Activated CD4-positive, alpha-beta T cell treated with anti-CD3 and anti-CD28 coated beads for 24 hours (primary cell): ENCODE measurements at places on chromosomes 7 and 10.
A peak's percentile ranks its signal among the peaks of the same experiment; 100 is the strongest.

- DNase-seq: peak; percentile 52
Measured at GRCh38 chr10:22630234-22631174, 83.9 kb downstream of the PIP4K2A start.

DNA sequence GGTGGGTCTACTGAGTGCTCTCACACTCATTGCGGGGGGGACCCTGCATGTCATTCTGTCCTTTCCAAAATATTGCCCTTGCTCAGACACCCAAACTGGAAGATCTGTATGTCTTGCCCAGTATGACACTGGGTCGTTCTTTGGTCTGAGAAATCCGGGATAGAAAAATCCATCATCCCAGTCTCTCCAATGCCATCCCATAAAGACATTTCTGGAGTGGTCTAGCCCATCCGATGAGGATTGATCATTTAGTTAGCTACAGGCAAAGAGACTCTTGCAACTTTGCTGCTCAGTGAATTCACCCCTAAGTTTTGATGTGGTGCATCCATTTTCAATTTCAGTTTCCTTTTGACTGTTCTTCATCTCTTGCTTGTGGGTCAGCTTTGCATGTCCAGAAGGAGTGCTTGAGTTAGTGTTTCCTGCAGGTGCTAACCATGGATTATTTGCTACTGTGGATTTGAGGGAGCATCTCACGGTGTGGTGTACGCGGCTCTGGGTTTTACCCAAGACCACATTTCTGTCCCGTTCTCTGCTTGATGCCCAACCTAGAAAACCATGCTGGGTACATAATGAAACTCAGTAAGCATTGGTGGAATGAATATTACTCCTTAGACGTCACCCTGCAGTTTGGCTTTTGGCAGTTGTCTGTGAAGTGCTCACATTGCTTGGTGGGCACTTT is 247.0 kb upstream of the MKI67 start:
- DNase-seq: no peak

DNA sequence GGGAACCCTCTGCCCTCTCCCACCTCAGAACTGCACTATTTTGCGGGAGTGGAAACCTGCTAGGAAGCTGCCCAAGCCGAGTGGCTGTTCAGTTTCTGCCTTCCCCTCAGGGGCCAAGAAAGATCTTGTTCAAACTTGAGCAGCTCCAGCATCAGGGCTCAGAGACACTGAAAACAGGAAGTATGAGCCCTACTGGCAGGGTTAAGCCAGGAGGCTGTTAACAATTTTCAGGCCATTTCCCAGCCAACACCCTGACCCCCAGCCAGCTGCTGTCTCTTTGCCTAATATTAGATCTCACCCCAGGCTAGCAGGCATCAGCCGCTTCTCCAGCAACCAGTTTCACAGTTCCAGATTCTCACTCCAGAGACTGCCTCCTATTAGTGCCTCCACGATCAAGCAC is 9.2 kb downstream of the PLAU start:
- no peak for DNase-seq

DNA sequence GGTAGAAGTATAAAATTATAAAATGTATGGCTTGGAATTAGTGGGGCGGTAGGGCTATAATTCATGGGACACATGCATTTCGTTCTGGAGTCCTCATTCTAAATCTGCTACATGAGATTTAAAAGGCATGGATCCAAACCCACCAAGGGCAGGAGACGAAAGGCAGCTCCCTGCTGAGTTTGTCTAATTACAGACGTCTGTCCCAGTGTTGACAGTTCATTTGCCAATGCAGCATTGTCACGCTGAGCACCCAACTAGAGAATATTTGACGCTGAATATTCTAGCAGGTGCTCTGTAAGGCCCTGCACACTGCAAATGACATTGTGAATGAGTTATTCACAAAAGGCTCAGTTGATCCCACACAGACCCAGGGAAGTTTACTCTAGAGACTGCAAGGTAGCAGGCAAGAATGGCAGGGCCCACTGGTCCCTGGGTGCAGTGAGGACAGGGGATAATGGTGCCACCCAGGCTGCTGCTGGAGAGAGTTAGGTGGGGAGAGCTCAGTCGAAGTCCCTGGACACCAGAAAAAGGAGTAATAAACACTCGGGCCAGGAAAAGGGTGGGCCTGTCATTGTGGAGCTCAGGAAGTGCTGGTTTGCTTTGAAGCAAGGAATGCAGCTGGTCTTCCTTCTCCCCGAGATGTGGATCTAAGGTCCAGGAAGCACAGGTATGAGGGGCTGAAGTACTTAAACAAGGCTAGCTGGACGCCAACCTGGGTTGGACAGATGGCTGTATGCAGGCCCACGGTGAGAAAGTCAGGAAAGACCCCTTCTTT is 75.0 kb upstream of the JCAD start:
- DNase-seq: no peak

DNA sequence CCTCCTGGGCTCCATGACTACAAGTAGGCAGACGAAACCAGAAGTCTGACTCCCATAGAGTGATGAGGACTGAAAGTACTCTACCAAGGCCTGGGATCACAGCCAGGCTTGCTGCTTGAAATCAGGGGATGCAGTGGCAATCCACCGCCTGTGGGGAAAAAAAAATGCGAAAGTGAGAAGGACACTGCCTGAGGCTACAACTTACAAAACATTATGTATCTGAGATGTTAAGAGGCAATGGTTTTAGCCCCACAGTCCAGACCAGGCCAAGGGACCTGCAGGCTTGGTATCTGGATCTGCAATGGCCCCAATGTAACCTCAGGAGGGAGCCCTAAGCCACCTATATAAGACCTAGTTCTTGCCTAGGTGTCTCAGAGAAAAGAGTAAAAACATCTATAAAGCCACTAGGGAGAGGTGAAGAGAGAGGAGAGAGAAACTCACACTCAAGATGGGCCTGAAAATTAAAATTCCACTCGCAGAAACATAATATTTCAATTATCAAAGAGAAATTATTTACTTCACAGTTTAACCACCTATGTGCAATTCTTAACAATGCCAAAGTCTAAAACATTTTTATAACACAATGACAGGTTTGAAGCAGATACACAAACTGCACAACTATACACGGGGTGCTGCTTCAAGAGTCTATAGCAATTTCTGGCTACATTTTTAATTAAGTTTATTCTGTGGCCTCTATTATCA is 13.9 kb downstream of the DNAJC1 start:
- DNase-seq: no peak

GRCh38 chr10:12333380-12334185 is 15.8 kb upstream of the CAMK1D start:
- no peak for DNase-seq

- DNase-seq: no peak
Measured at GRCh38 chr10:30557884-30558283, 71.7 kb downstream of the LYZL2 start.

DNA sequence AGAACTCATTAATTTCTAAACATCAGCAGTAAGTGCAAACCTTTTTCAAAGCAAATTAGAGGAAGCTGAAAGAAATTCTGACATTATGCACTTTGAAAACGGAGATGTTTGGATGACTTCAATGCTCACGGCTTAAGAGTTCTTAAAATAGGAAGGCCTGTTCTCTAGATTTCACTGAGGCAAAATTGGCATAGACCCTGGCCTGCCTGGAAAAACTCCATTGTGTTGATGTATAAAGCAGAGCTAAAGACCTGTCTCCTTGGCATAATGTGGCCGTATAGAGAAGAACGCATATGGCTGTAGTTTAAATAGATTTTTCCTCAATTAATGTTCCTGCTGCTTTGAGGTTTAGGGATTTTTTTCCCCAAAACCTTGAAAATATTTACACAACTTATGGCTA is 24.5 kb upstream of the AGMO start:
- DNase-seq: no peak

DNA sequence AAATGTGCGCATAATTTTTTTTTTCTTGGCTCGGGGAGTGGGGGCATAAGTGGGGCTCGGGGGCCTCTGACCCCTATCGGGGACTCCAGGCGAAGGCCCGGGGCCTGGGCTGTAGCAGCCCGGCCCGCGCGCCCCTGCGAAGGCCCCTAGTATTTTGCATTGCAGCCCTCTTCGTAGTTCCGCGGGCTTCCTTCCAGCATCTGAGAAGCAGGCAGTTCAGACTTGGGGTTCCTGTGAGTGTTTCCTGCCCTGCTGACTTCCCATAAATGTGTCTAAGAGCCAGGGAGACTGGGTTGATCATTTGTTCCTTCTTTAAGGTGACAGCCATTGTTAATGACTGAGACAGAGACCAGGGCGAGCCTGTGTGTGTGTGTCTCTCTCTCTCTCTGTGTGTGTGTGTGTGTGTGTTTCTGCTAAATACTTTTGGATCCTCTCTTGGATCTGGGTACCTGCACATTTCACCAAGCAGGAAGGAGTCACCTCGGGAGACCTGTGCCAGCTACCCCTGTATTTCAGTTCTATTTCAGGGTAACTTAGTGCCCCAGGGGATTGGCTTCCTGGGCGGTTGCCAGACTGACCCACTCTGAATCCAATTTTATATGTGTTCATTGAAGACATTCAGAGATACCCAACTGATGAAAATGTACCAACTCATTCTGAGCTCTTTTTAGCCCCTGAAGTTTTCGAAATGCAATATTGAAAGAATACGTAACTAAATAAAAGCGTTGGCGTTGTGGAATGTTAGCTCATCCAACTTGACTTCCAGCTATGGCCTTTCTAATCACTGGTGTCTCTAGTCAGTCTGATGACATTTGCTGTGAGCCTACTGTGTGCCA is 805 bp downstream of the MSRB2 start:
- peak; percentile 4 for DNase-seq

DNA sequence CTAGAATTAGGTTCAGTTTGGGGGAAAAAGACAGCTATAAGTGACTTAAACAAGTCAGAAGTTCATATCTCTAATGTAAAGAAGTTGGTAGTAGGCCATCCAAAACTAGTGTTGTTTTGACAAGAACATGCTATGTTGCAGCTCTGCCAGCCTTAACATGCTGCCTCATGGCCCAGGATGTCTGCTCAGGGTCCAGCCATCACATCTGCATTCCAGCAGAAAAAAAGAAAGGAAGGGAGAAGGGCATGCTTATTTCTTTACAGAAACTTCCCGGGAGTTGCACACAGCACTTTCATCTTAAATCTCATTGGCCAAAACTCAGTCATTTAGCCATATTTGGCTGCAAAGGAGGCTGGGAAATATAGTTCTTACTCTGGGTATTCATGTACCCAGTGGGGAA is 400.4 kb upstream of the PODXL start:
- no peak for DNase-seq

GRCh38 chr7:2817456-2817855 is 26.7 kb downstream of the GNA12 start:
- DNase-seq: no peak

DNA sequence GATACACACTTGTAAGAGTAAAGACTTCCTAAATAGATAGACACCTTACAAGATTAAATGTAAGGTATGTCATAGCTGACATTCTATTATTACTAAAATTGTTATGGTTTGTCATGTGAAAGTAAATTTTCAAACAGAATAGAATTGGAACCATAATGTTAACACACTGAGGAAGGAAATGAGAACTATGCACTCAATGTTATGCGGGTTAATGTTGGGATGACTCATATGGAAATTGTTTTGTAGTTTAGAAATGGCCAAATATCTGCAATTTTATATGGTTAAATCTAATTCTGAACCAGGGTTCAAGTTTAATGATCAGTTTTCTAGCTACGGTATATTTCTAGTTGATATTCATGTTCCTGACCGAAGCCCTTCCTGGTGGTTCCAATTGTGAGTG is 214.2 kb upstream of the ADO start:
- no peak for DNase-seq

DNA sequence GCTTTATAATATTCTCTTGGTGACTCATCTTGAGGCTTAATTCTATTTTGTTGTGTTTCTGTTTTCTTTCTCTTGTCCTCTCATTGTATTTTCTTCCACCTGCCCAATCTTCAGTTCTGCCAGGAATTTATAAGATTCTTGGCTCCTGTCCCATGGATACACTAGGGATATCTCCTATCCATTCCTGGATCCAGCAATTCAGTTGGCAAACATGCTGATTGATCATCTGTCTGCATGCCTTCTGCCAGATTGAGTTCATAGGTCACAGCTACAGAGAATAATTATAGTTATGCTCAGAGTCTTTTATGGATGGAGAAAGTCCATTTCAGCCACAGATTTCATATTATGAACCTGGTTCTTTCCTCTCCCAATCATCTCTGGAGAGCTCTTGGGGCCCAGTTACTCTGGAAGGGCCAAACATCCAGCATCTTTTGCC is 140.4 kb upstream of the MAGI2 start:
- DNase-seq: no peak

- DNase-seq: no peak
Measured at GRCh38 chr7:141369422-141369821, 181.8 kb upstream of the AGK start.

DNA sequence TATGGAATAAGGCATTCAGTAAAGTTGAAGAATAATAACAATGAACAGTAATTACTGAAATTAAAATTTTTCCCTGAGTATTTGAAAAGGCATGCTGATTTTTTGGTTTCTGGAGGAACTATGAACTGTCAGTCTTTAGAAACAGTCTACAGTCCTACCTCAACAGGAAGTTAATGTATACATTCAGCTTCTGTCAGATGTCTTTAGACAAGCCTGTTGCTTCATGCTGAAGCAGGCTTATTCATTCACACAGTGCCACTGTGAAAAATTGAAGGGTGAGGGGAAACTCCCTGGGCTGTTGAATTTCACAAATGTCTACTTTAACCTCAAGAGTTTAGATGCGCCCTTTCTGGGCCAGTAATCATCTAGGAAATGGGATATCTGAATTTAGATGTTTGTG is 3.5 kb downstream of the NRF1 start:
- no peak for DNase-seq

- DNase-seq: no peak
Measured at GRCh38 chr7:48083114-48083830, 5.8 kb upstream of the UPP1 start.

DNA sequence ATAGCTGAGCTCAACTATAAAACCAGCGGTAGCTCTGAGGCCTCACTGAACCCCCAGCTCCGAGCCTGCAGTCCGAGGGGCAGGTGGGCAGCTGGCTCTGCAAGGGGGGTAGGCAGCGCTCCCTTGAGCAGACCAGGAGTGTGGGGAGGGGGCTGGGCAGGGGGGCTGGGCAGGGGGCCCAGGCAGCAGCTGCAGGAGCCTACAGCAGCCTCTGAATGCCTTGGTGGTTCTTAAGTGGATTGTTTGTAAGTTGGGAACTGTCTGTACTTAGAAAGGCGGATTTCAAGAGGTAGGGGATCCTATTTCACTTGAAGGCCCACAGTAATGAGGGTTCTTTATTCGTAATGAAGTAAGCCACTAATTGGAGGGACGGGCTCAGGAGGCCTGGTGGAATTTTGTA is 72.3 kb downstream of the ICA1 start:
- no peak for DNase-seq

GRCh38 chr10:119783665-119784027 is 57.8 kb downstream of the INPP5F start:
- no peak for DNase-seq

DNA sequence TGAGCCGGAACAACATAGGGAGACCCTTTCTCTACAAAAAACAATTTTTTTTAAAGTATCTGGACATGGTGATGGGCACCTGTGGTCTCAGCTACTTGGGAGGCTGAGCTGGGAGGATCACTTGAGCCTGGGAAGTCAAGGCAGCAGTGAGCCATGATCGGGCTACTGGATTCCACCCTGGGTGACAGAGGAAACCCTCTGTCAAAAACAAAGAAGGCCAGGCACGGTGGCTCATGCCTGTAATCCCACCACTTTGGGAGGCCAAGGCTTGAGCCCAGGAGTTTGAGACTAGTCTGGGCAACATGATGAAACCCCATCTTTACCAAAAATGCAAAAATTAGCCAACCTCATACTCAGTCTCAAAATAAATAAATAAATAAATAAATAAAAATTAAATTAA is 19.9 kb upstream of the ZCCHC24 start:
- no peak for DNase-seq

- no peak for DNase-seq
Measured at GRCh38 chr10:58360412-58361004, 24.7 kb upstream of the TFAM start.

GRCh38 chr7:142445019-142445686 is 187.3 kb upstream of the PRSS58 start:
- no peak for DNase-seq
